Activated T-cell treated with anti-CD3 and anti-CD28 coated beads, Interleukin-2, amount 50 U/mL, for 24 hours (primary cell): ENCODE measurements at places on chromosomes 5 and 9.

DNA sequence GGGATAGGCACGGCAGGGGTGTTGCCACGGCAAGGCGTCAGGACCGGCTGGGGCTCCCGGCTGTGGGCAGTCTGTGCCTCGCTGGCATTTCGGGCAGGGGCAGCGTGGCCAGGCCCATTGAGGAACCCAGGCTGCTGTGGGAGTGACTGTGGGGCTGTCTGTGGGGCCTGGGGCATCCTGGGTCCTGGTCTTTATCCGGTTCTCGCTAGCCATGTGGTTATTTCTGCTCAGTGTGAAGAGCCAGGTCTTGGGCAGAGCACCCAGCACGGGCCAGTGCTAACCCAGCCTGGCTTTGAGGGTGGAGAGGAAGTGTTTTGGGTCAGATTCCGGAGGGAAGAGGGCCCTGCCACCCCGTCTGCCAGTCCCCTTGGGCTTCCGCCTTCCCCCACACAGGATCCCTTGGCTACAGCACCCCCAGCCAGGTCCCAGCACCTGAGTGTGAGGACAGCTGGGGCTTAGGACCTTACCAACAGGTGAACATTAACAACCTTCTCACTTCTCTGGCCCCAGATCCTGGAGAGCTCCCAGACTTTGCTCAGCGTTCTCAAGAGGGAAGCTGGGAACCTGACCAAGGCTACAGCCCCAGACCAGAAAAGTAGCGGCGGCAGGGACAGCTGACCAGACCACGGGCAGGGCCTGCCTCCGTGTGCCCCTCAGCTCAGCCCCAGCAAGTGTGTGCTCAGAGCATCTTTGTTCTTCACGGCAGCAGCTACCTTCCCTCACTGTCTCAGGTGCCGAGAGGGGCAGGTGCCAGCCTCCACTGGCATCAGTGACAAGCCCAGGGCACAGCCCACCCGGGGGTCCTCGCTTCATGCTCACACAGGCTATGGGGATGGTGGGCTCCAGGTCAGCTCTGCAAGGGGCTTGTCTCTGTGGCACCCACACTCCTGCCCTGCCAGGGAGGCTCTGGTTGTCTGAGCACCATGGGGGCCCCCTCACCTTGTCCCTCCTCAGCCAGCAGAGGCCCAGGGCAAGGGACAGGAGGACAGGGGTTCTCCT is 1.1 kb downstream of the SSNA1 start:
- DNase-seq: no peak

- no peak for DNase-seq
Measured at GRCh38 chr9:92476962-92477361, 5.3 kb downstream of the ASPN start.

DNA sequence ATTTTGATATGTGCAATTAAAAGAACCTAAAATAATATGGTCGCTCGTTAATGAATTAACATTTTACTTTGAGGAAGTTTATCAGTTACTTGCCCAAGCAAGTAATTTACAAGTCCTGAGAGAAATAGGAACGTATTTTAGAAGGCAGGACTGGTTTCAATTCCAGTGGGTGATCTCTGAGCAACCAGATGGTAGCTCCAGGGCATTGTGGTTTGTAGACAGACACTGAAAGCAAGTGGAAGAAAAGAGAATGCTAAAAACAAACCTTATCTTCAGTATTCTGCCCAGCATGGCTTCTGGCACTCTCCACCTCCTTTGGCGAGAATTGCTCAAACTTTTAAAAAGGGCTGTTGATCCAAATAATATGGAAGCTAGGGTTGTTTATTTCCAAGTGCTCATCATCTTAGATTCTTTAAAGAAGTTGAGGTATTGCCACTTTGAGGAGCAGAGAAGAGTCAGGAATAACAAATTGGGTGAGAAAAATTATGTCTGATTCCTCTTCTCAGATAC is 31.8 kb upstream of the ERAP2 start:
- no peak for DNase-seq

- no peak for DNase-seq
Measured at GRCh38 chr9:128550770-128551656, 1.4 kb upstream of the SPTAN1 start.

DNA sequence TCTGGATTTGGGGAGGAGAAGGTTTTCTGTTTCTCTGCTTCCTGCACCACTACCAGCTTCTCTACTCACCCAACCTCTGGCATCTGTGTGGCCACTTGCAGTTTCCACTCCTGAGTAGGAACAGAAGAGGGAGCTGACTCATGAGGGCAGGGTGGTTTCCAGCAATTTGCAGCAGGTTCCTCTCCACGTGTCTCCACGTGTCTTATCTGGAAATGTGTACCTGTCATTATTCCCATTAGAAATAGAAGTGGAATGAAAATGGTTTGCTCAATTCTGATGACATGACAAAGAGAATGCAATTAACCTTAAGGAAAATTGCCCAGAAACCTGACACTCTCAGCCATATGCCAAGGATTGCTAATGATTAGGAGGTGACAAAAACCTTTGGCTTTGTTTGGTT is 33.0 kb downstream of the EGFLAM start:
- no peak for DNase-seq
